ENCODE measurements at places on chromosomes 12 and 14. TPM values are rescaled to one million over a fixed set of nuclear protein-coding genes. Genes with fewer than 3 reads are reported as not detected.

Gene BICDL1
- total RNA-seq, result not detected

Gene SCN8A
- total RNA-seq, result not detected

Gene ACOT6
- total RNA-seq, result not detected

Gene RAPGEF3
- 13.5 TPM for total RNA-seq

Gene RERGL
- total RNA-seq, result 3.1 TPM

Gene DAO
- total RNA-seq, result not detected

Gene TEX22
- not detected for total RNA-seq

GRCh38 chr14:50070840-50071548 is 45.4 kb downstream of the VCPKMT start:
- no peaks in the 10 kb centered on the region for H3K36me3 ChIP-seq
- H3K27me3 ChIP-seq, result no peaks in the 10 kb centered on the region
- no peak overlapping the region for H3K4me3 ChIP-seq
- no peak for DNase-seq
- no peaks in the 10 kb centered on the region for H3K4me1 ChIP-seq
- no peak overlapping the region for H3K27ac ChIP-seq

DNA sequence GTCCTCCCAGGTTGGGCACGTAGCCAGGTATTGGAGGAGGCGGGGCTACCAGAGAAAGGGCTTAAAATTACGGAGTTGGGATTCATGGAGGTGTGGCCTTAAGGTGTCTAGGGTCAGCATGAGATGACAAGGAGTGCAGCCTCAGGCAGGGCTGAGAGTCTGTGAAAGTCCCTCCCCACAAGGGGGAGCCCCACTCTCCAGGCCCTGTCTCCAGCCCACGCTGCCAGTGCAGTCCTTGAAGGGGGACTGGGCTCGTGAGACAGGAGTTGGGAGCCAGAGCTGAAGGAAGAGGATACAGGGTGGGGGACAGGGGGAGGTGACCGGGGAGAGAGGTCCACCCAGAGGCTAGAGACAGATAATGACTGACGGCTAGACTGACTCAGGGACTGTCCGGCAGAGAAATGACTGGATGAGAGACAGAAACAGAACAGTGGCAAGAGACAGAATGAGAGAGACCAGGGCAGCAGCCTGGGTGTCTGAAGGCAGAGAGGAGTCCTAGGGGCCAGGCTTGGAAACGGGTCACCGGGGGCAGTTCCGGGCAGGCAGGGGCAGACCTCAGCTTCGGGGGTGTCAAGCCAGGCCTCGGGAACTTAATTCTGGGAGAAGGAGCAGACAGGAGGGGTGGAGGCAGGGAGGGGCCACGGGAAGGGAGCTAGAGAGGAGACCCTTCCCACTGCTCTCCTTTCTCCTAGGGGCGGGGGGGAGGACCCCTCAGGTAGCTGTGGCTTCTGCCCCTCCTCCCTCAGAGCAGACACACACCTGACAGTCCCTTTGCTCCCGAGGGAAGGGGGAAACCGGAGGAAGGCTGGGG is 970 bp downstream of the CDH24 start:
- no peaks in the 10 kb centered on the region for H3K4me1 ChIP-seq
- peak overlapping the region; percentile 58 for H3K4me3 ChIP-seq
- peak; percentile 57 for DNase-seq
- H3K36me3 ChIP-seq, result no peaks in the 10 kb centered on the region

GRCh38 chr12:65537978-65538377 is 259.5 kb downstream of the MSRB3 start:
- DNase-seq, result no peak
- no peaks in the 10 kb centered on the region for H3K27me3 ChIP-seq
- H3K4me1 ChIP-seq, result no peaks in the 10 kb centered on the region
- H3K4me3 ChIP-seq, result no peak overlapping the region

- H3K27me3 ChIP-seq, result no peaks in the 10 kb centered on the region
- no peaks in the 10 kb centered on the region for H3K36me3 ChIP-seq
- peak overlapping the region; percentile 20 for H3K27ac ChIP-seq
- H3K4me3 ChIP-seq, result no peak overlapping the region
- DNase-seq, result no peak
These were observed 16.7 kb downstream of the CDK2AP1 start for GRCh38 chr12:123254853-123255446.

DNA sequence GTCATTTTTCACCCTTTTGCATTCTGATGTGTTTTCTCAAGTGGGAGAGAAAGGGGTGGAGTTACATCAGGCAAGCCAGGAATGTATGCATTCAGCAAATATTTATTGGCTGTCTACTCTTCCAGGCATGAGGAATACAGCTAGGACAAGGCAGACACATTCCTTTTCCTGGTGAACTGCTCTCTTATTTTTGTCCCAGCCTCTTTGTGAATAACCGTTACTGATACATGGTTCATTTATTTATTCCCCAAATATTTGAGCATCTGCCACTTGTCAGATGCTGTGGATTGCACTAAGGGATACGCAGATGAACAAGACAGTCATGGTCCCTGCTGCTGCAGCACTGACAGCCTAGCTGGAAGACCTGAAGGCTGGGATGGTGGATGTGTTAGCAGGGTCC is 6.1 kb downstream of the PELI2 start:
- no peaks in the 10 kb centered on the region for H3K4me1 ChIP-seq
- no peaks in the 10 kb centered on the region for H3K27me3 ChIP-seq
- DNase-seq, result no peak
- H3K4me3 ChIP-seq, result no peak overlapping the region

DNA sequence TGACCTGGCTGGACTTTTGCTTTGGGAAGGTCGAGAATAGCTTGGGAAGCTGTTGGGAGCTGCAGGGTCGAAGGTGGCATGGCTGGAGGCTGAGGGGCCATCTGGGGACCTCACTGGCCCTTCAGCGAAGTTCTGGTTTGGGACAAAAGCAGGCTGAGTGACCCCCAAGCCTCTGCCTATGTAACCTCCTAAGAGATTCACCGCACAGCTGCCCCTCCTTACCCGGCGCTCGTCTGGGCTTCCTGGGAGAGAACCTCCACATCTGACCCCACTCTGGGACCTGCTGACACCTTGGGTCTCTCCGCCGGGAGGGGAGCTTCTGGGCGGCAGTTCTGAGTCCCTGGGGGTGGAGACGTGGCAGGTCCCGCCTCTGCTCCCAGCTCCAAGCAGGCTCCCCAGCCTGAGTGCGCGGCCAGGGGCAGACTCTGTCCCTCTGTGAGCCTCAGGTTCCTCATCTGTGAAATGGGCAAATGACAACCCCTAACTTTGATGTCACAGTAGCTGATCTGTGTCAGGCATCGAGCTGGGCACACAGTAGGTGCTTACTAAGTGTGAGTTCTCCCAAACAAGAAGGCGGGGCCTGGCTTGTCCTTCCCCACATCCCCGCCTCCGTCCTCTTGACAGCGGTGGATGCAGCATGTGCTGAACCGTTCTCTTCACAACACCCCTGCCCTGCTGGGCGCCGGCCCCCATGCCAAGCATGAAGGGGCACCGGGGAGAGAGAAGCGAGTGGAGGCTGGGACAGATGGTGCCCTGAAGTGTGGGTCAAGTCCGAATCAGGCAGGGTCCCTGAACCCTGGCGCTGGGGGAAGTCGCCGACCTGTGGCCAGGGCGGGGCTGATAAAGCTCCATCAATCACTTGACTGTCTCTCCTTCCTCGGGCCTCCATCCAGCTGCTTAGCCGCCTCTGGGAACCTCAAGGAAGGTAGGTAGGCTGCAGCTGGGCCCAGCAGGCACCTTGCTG is 3.8 kb downstream of the EXOC3L4 start:
- H3K27me3 ChIP-seq, result peaks cover 8% of the 10 kb centered on the region
- H3K27ac ChIP-seq, result no peak overlapping the region
- no peaks in the 10 kb centered on the region for H3K36me3 ChIP-seq
- no peaks in the 10 kb centered on the region for H3K4me1 ChIP-seq
- H3K4me3 ChIP-seq, result no peak overlapping the region

GRCh38 chr14:98834119-98834518 is 437.9 kb downstream of the BCL11B start:
- no peaks in the 10 kb centered on the region for H3K4me1 ChIP-seq
- no peak for DNase-seq
- H3K27ac ChIP-seq, result no peak overlapping the region
- H3K36me3 ChIP-seq, result no peaks in the 10 kb centered on the region

- no peak overlapping the region for H3K4me3 ChIP-seq
- H3K4me1 ChIP-seq, result no peaks in the 10 kb centered on the region
- H3K36me3 ChIP-seq, result no peaks in the 10 kb centered on the region
- H3K27me3 ChIP-seq, result no peaks in the 10 kb centered on the region
These were observed 62.2 kb upstream of the CCND2 start for GRCh38 chr12:4211372-4211771.

DNA sequence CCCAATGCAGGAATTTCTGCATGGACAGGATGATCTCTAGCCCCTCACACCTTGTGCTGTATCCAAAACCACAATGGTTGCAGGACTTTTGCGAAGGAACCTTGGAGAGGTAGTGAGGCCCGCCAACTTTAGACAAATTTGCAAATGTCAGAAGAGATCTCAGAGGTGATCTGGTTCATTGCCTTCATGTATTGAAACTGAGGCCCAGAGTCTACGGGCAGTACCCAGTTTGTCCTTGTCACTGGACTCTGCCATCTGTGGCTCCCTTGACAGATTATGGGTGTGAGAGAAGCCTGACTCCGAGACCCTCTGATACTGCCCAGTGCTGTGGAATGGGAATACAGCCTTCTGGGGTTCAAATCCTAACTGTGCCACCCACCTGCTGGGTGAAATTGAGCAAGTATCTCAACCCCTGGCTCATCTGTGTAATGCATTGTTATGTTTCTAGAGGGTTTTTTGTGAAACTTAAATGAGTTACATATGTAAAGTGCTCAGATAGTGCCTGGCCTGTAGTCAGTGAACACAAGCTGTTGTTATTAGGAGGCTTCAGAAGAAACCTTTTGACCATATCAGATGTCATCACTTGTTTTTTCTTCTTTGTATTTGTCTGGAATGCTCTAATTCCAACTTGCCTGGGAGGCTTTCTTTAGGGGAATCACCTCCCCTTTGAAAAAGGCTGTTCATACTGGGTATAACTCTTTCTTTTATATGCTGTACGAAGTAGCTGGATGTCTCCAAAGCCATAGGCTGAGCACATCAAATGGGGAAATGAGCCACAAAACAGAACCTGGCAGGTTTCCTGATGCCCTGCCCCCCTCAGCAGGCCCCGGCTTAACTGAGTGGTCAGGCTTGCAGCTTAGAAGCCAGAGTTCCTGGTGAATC is 71.4 kb upstream of the SRSF5 start:
- no peaks in the 10 kb centered on the region for H3K27me3 ChIP-seq
- H3K36me3 ChIP-seq, result no peaks in the 10 kb centered on the region
- no peak for DNase-seq
- no peak overlapping the region for H3K4me3 ChIP-seq
- peak overlapping the region; percentile 14 for H3K27ac ChIP-seq

DNA sequence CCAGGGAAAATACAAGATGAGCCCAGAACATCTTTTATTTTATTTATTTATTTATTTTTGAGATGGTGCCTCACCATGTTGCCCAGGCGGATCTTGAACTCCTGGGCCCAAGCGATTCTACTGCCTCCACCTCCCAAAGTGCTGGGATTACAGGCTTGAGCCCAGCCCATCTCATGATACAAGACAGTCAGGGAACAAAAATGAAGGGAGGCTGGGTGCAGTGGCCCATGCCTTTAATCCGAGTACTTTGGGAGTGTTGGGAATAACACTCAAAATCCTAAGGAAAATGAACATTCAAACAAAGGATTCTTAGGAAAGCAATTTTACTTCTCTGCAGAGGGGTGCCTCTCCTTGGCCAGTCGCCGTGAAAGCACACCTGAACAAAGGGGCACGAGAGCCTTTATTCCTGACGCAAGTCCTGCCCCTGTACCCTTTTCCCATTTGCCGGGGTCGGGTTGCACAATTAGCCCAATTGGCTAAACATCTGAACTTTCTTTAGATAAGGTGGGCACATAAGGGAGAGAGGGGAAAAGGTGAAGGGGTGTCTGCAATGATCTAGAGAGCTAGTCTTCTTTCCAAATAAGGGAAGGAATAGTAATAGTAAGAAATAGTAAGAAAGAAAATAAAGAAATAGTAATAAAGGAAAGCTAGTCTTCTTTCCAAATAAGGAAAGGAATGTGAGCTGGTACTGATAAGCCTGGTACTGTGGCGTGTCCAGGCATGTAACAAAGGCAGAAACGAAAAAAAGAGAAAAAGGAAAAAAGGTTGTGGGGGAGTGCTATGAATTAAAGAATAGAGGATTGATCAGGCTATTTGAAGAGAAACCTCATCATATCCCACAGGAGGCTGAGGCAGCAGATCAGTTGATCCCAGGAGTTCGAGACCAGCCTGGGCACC is 13.4 kb downstream of the NCAPD2 start:
- H3K27me3 ChIP-seq, result no peaks in the 10 kb centered on the region
- no peaks in the 10 kb centered on the region for H3K36me3 ChIP-seq
- peak overlapping the region; percentile 32 for H3K27ac ChIP-seq
- H3K4me3 ChIP-seq, result no peak overlapping the region
- DNase-seq, result no peak

DNA sequence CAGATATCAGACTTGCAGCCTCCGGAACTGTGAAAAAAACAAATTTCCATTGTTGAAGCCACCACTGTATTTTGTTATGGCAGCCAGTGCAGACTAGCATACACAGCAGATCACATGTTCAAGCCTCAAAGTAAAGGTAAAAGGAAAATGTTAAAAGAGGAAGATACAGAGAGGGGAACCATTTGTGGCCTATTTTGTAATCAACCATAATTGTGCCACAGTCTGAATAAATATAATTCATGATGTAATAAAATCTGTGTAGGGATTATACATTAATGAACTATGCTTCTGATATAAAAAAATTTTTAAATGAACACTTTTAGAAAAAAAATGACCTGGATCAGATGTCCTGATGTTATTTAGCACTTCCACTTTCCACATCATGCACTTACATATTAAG is 79.6 kb downstream of the SLC16A7 start:
- H3K4me1 ChIP-seq, result no peaks in the 10 kb centered on the region
- H3K36me3 ChIP-seq, result no peaks in the 10 kb centered on the region
- H3K27me3 ChIP-seq, result no peaks in the 10 kb centered on the region
- H3K27ac ChIP-seq, result no peak overlapping the region
- no peak overlapping the region for H3K4me3 ChIP-seq

GRCh38 chr14:68693926-68694325 is 98.9 kb downstream of the ZFP36L1 start:
- no peaks in the 10 kb centered on the region for H3K36me3 ChIP-seq
- H3K4me3 ChIP-seq, result no peak overlapping the region
- no peaks in the 10 kb centered on the region for H3K4me1 ChIP-seq
- DNase-seq, result no peak
